T-helper 17 cell (primary cell): ENCODE measurements at places on chromosomes 7 and 10. TPM values are rescaled to one million over a fixed set of nuclear protein-coding genes. Genes with fewer than 3 reads are reported as not detected.
A peak's percentile ranks its signal among the peaks of the same experiment; 100 is the strongest.

DNA sequence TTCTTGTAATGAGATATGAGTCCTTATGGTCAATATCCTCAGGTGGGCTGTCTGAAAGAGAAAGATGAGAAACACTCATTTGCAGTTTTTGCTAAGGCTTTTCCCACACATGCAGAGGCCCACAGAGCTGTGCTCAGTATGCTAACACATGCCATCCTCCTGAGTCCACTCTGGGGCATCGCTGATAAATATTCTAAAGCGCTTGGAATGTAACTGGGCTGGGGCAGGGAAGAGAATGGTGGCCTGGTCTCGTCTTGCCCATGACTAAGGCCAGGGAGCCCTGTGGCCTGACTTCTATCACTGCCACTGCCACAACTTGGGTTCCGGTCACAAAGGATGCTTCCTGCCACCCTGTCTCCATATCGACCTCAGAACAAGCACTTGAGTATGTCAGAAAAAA is 199.7 kb upstream of the FRMD4A start:
- DNase-seq, result no peak

DNA sequence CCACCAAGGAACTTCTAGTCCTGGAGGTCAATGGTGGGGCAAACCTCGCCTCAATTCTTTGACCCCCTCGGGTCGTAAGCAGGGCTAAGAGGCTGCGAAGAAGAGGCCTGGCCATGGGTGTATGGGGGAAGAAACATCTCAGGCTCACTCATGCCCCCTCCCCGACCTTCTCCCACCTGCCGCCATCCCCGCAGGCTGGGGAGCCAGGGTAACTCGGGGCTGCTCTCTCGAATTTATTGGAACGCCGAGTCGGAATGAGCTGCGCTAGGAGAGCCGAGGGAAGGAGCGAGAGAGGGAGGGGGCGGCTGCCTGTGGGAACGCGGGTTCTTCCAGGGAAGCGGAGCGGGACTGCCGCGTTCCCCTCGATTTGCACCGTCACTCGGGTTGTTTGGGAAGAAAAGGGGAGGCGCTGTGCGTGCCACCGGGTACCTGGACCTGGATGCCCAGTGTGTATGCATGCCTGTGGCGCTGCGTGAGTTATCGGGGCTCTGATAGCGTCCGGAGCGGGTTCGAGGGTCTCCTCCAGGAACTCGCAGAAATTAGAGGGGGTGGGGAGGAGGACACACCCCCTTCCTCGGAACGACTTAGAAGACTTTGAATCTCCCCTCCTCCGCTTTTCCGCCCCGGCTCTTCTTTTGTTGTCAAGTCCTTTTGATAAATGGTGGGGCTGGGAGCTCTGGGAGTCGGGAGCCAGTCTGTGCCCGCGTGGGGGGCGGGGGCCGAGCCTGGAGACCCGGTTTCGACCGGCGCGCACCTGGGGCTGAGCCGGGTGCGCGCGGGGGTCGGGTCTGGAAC is 1.8 kb upstream of the ZNF503 start:
- DNase-seq, result no peak

- no peak for DNase-seq
These were observed 214.7 kb downstream of the MAD1L1 start for GRCh38 chr7:2017914-2018568.

- no peak for DNase-seq
These were observed 2.6 kb upstream of the HOXA9 start for GRCh38 chr7:27167916-27168264.

- no peak for DNase-seq
These were observed 14.5 kb upstream of the ZNF33B start for GRCh38 chr10:42652858-42653257.

- peak; percentile 31 for DNase-seq
These were observed 65.8 kb downstream of the STK17A start for GRCh38 chr7:43648473-43649406.

ATG9B gene
- 12.2 TPM for total RNA-seq

DNA sequence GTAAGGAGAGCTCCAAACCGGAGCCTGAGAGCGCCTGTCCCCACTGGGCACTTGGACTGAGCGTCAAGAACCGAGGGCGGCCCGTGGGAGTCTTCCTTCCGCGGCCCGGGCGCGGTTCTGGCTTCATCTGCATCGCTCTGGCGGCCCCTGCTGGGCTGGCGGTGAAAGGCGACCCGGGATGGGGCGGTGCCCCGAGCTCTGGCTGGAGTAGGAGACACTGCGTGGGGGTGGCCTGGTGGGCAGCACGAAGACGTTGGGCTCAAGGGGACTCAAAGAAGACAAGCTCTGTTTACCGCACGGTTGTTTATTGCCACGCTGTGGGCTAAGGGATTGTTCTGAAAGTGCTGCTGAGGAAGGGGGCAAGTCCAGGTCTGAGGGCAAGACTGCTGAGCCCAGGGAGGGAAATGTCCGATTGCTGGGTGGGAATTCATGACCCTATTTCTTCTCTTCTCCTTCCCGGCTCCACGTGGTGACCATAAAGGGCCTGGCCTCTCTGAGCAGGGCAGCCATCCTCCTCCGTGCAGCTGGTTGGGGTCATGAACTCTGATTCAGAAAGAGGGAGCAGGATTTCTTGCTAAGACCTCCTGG is 29.8 kb downstream of the PLAU start:
- peak; percentile 73 for DNase-seq

OPN4 gene
- total RNA-seq, result not detected

DNA sequence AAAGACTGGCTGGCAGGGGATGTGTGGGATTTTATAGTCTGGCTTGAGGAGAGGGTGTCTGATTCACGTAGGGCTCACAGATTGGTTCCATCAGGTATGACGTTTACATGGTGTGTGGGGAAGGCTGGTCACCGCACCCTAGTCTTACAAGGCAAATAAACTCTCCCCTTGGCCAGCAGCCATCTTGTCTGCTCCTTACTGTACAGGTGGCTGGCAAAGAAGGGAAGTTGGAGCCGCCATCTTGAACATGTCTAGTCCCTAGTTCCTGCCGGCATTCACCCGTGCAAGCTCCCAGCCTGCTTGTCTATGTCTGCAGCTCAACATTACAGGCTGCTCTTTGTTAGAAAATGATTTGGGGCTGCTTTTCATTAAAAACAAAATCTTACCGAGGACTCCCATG is 97.6 kb downstream of the RAMP3 start:
- DNase-seq, result no peak

- no peak for DNase-seq
These were observed 1.4 kb downstream of the CPA4 start for GRCh38 chr7:130294314-130294713.

GRCh38 chr10:53071505-53072125 is 299.0 kb upstream of the MBL2 start:
- DNase-seq, result no peak

CXCL12 gene
- 0.13 TPM for total RNA-seq

DNA sequence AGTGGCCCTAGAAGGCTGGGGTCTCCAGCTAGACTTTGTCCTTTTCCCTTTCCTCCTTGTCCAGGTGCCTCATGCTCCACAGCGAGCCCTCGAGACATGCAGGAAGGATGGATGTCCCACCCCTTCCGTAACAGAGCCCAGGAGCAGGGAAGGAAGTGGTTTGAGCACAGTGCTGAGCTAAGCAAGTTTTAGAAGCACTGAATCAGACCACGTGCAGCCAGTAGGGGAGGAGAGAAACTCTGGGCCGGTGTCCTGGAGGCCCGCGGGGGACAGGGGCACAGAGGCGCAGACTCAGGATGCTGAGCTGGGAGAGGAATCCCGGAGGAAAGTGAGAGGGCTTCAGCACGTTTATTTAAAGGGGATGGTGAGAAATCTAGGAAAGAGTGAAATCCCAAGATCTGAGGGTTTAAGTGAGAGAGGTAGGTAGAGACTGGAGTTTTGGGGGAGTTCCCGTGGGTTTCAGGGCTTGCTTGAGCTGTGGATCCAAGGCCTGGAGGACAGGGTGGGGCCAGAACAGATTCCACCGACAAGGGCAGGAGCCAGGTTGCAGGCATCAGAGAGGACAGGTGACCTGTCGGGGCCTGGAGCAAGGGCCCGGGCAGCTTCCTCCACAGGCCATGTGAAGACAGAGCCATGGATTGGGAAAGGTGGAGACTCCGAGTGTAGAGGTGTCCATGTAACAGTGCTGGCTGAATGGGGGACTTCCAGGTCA is 4.4 kb upstream of the IRF5 start:
- no peak for DNase-seq

- DNase-seq, result no peak
These were observed 256.7 kb upstream of the GNAI1 start for GRCh38 chr7:79877874-79878465.

DNA sequence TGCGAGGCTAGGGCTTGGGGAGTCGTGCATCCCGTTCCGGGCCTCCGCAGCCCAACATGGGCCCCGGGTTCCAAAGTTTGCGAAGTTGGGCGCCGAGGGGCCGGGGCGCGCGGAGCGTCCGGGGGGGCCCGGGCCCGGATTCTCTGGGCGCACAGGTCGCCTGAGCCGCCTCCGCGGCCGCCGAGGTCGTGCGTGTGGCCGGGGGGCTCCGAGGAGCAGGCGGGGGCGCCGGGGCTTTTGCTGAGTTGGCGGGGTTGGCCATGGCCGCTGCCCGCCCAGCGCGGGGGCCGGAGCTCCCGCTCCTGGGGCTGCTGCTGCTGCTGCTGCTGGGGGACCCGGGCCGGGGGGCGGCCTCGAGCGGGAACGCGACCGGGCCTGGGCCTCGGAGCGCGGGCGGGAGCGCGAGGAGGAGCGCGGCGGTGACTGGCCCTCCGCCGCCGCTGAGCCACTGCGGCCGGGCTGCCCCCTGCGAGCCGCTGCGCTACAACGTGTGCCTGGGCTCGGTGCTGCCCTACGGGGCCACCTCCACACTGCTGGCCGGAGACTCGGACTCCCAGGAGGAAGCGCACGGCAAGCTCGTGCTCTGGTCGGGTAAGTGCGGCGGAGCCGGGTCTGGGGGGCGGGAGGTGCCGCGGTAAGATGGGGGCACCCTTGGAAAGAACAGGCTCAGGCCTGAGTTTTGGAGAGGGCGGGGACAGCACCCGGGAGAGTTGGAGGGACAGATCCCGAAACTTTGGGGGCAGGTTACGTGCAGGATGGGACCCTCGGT is 643 bp downstream of the SMO start:
- DNase-seq, result no peak

DNA sequence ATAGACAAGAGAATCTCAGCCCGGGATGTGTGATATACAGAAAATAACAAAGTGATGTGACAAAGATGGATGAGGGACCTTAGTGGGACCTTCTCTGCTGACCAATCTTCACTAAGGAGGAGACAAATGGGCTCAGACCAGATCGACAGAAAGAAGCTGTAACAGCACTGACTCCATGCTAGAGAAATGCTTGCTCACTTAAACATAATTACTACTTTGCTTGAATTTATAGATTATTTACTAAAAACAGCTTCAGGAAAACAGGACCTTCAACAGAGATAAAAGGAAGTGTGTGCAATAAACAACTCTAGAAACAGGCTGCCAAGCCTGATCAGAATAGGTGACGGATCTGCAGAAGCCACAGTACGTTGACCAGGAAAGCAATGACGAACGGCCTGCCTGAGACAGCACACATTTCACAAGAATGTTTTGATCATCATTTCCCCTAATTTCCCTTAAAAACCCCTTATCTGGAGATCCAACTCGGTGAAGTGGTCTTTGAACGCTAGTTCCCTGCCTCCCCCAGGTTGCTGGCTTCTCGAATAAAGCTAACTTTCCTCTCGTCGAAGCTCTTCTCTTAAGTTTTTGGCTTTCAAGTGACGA is 98.4 kb upstream of the STEAP1B start:
- no peak for DNase-seq

SORBS1 gene
- 2.5 TPM for total RNA-seq

DNA sequence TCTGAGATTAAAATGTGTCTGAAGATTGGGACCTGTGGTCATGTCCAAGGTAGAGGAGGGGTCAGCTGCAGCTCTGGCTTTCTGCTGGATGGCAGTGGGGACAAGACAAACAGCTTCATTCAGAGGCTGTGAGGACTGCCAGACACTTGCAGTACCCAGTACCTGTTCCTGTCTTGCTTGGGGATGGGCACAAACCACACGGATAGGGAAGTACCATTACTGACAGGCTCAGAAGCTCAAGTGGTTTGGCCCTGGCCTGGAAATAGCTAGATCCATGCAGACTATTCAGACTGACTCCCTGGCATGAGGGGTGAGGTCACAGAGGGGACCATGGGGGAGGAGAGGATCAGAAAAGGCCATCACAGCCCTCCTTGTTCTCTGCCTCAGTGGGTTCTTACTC is 56.0 kb upstream of the COMTD1 start:
- no peak for DNase-seq

GRCh38 chr7:155495440-155496248 is 37.7 kb downstream of the EN2 start:
- DNase-seq, result no peak

- DNase-seq, result no peak
These were observed 145.2 kb downstream of the ST7 start for GRCh38 chr7:117098457-117098856.

GRCh38 chr10:31207636-31208035 is 111.4 kb upstream of the ZEB1 start:
- DNase-seq, result no peak

GRCh38 chr10:83037653-83038052 is 1101.7 kb upstream of the GHITM start:
- DNase-seq, result no peak

ASZ1 gene
- total RNA-seq, result not detected

- peak; percentile 54 for DNase-seq
These were observed 2.1 kb downstream of the MXI1 start for GRCh38 chr10:110209454-110209925.

- no peak for DNase-seq
These were observed 252.3 kb upstream of the KLF14 start for GRCh38 chr7:130986261-130986690.

GRCh38 chr7:151346-152050 is 40.9 kb upstream of the FAM20C start:
- no peak for DNase-seq

GRCh38 chr10:123643315-123643714 is 22.8 kb upstream of the GPR26 start:
- no peak for DNase-seq

MPP7 gene
- 22.7 TPM for total RNA-seq

- no peak for DNase-seq
These were observed 19.7 kb upstream of the FKBP9 start for GRCh38 chr7:32937344-32938174.

GRCh38 chr10:78520737-78521430 is 487.2 kb downstream of the RPS24 start:
- DNase-seq, result no peak
